ENCODE measurements at places on chromosomes 11 and 22.

DNA sequence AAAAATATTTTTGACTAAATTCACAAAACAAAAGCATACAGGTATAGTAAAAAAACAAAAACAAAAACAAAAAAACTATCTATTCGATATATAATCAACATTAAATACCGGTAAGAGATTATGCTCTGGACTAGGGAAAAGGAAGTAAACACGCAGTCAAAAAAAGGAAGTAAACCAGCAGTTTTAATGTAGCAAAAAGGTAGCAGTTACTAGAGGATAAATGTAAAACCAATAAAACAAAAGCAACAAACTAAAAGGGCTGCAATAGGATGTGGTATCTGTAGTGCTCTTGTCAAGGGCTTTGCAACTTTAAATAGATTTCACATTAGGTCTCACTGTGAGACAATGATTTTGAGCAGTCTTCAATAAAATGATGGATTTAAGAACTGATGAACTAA is 2.4 kb downstream of the TRIM22 start:
- no peak for DNase-seq

DNA sequence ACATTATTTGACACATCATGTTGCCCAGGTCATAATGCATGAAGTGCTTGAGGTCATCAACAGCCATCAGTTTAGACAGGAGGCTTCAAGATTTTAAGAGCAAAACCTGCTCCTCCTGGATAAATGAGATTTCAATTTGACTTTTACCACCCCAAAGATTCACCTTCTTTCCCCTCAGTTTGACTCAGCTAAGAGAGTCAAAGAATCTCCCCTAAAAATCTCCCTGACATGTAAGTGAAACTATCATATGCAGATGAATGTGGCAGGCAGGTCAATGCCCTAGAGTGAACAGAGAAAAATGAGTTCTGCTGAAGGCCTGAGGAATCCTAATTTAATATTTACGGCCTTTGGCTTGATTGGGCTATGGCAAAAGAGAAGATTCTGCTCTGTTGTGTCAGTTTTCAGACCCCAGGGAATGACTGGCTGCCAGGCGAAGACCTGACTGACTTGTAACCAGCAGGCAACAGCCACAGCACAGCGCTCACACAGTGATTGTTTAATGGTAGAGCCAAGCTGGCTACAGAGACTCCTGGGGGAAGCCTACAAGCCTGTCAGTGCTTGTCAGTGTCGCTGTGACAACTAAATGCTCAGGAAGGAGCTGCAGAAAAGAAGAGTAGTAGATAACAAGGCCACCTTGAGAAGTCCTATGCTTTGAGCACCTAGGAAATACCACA is 491.2 kb upstream of the LRRC4C start:
- DNase-seq = no peak

DNA sequence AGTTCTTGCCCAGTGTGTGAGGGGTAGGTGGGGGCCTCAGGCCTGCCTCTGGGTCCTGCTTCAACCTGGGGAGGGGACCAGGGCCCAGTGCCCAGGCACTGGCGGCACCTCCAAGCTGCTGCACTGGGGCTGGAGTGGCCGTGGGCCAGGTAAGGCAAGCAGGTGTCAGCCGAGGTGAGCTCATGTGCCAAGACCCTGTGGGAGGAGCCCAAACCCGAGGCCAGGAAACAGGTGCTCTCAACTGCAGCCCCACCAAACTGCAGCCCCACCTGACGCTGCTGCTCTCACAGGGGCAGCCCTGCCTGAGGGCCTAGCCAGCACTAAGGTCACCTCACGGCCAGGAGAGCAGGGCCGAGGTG is 18.1 kb upstream of the GNB1L start:
- no peak for DNase-seq

- no peak for DNase-seq
These were observed 8.6 kb downstream of the TTLL8 start for GRCh38 chr22:50049299-50050195.

DNA sequence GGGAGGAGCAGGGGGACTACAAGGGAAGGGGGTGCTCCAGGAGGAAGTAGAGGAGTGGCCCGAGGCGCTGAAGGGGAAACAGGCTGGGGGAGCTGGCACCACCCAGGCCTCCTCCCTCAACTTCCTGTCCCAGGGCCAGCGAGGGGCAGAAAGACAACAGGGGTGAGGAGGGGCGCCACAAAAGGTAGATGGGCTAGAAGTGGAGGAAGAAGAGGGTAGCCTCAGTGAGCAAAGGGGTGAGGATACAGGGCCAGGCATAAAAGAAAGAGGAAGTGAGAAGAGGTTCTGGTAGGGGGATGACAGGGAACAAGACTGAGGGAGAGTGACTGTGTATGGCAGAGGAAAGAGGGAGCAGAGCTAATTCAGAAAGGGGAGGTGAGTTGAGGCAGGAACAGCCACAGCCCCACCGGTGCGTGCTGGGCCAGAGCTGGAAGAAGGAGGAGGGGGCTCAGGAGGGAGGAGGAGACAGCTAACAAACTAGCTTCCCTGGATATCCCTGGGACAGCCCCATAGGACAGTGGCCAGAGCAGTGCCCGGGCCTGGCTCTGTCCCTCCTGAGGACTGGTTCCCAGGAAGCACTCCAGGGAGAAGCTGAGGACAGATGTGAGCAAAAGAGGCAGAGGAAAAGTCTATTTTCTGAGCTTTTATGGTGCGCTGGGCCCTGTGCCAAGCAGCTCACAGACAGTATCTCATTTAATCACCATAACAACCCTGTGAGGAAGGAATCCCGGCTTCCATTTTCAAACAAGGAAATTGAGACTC is 8.5 kb downstream of the DCHS1 start:
- peak; percentile 61 for DNase-seq

- DNase-seq = peak; percentile 18
These were observed 9.5 kb downstream of the RBMXL2 start for GRCh38 chr11:7098235-7098832.

DNA sequence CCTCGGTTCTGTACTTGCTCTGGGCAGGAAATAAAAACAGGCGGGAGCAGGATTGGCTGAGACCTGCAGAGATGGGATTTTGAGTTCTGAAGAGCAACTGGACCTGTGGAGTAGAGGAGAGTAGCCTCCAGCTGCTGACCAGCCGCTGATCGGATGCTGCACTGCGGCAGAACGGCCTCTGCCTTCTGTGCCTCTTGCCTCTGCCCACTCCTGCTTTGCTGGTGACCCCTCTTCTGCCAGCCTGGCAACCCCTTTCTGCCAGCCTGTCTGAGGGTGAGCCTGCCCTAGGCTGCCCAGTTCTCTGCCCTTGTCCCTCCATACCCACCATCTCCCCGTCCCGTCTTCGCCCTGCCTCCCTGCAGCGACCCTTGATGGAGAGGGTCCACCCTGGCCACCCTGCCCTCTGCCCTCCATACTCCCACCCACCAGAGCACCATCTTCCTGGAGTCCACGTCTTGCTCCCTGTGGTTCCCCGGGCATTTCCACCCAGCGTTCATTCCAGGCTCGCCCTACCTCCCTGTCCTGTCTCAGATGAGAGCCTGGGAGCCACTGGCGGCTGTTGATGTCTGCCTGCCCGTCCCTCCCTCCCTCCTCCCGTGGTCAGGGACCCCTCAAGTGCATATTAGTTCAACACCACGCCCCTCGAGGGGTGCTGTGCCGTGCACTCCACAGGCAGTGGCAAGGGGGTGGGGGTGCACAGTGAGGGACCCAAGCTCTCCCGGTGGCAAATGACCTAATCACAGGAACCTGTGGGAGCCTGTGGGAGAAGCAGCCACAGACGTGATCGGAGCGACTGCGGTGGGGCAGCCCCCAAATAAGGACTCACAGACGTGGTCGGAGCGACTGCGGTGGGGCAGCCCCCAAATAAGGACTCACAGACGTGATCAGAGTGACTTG is 863.3 kb downstream of the TBC1D22A start:
- no peak for DNase-seq

DNA sequence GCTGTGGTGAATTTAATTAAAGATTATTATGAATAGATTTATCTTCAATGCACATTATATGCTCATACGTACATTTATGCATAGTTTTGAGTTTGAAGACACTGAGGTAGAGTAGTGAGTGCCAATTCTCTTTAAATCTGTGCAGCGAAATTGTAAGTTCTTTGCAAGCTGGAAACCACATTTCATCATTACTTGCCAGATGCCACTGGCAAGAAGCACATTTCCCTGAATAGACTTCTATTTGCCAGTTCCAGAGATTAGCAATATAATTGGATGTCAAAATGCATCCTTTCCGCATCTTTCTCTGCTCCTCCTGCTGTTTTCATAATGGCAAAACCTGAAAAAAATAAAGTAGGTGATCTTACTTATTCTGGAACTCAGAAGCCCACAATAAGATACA is 448.0 kb downstream of the LUZP2 start:
- DNase-seq = no peak

DNA sequence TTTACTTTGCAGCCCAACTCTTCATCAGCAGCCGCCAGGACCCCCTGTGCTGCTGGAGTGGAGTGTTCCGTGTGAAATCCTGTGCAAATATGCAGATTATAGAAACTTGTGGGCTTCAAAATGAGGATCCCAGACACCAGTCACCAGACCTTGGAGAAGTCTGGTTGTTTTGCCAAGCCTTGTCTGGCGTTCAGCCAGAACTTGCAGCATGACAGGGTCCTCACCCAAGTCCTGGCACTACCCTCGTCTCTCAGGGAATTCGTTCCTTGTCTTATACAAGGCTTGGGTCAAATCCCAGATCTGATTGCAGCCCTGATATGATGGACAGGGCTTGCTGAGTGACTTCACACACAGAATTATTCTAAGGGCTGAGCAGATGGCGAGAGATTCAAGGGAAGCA is 18.9 kb downstream of the SHISAL1 start:
- DNase-seq = no peak

DNA sequence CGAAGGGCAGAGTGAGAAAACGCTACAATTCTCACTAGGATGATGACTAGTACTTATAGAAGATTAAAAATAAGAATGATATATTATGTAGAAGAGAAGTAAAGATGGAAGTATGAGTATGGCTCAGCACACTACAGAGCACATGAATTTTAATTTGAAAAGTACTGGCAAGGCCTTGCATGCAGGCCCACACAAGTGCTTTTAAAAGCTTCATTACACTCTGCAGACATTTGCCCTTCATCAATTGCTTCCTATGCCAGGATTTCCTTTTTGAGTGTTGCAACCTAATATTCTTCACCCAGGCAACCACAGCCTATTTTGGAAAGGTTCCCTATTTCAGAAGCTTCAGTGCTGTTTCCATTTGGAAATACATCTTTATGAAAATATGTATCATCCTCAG is 81.1 kb downstream of the LARGE2 start:
- DNase-seq = no peak

DNA sequence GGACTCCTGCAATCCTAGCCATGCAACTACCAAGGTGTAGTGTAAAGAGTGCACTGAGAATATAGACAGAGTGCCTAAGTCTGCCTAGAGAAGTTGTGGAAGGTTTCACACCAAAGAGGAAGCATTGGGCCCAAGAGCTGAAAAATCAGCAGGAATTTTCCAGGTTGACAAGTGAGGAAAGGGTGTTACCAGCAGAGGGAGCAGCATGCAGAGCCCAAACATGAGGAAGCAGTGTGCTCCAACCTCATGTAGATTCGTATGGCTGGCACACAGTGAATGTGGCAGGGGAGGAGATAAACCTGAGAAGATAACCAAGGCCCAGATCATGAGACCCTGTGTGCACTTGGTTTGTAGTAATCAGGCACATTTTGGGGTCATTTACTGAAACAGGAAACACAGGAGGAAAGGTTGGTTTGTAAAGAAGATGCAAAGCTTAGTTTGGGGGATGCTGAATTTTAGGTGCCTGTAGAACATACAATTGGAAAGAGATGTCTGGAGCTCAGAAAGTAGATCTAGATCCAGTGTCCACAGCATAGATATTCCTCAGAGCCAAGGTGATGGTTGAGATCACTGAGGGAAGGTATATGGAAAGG is 1.7 kb downstream of the HPX start:
- no peak for DNase-seq

DNA sequence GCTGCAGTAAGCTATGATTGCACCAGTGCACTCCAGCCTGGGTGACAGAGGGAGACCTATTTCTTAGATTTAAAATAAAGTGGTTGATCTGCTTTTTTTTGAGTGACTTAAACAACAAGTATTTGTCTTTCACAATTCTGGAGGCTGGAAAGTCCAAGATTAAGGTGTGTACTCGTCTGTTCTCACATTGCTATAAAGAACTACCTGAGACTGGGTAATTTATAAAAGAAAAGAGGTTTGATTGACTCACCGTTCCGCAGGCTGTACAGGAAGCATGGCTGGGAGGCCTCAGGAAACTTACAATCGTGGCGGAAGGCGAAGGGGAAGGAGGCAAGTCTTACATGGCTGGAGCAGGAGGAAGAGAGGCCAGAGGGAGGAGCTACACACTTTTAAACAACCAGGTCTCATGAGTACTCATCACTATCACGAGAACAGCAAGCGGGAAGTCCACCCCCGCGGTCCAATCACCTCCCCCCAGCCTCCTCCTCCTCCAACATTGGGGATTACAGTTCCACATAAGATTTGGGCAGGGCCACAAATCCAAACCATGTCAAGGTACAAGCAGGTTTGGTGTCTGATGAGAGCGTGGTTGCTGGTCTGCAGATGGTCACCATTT is 19.7 kb upstream of the OSBPL5 start:
- DNase-seq = no peak

DNA sequence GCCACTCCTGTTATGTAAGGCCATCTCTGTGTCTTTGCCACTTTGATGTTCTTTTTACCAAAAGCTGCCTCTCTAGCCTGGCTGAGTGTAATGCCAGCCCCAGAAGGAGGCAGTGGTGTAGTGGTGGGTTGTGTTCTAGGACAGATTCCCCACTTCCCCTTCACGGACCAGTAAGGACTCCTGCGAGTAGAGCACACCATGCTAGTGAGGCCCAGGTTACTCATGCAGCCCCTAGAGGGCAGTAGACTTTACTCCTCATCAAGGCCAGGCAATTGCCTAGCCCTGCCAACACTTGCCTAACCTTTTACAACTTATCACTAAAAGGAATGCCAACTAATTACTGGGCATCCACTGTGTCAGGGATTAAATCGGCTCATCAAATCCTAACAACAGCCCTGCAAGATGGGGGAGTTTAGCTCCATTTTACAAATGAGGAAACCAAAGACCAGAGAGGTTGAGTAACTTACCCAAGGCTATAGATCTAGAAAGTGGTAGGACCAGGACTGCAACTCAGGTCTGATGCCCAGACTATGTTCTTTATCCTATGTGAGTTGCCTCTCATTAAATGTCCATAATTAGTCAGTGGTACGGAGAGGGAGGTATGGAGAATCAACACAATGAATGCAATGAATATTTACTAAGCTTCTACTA is 75.3 kb downstream of the APIP start:
- peak; percentile 17 for DNase-seq

- DNase-seq = no peak
These were observed 46.3 kb upstream of the CADM1 start for GRCh38 chr11:115550291-115551059.

- no peak for DNase-seq
These were observed 155.4 kb upstream of the ANO5 start for GRCh38 chr11:22037505-22037904.

- no peak for DNase-seq
These were observed 35.7 kb upstream of the GAB2 start for GRCh38 chr11:78453140-78453935.
